ENCODE measurements at places on chromosomes 16 and 17.

GRCh38 chr16:22063888-22064467, 28.4 kb upstream of the VWA3A start:
- no peak for DNase-seq

DNA sequence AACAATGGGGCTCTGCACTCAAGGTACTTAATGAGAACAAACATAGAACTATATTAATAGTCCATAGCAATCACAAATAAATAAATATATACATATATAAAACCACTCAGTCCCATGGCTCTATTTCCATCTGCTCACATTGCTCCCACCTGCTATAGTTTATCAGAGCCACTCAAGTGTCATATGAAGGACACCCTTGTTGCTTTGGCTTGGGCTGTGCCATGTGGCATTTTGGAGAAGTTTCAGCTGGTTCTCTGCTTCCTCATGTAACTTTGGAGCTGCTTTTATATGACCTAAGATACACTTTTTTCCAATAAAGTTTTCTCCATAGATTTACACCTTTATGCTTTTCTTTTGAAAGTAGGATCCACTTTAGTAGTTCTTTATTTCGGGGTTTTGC, 126.4 kb downstream of the KCNJ2 start:
- no peak for DNase-seq

GRCh38 chr17:77783991-77784820, 174.3 kb upstream of the TNRC6C start:
- DNase-seq, result no peak

GRCh38 chr17:43125967-43126910, 1.1 kb upstream of the BRCA1 start:
- DNase-seq, result no peak

DNA sequence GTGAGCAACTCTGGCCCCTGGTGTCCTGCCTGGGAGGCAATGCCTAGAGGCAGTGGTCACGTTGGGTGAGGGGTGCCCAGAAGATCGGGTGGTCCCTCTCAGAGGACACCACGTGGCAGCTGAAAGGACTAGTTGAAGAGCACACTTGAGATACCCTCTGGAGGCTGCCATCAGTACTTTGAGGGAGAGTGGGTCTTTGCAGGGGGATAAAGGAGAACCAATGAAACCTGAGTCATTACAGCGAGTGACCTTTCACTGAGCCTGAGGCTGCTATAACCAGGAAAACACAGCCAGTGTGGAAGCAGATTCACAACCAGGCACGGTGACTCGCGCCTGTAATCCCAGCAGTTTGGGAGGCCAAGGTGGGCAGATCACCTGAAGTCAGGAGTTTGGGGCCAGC, 18.9 kb downstream of the CA4 start:
- DNase-seq, result no peak

DNA sequence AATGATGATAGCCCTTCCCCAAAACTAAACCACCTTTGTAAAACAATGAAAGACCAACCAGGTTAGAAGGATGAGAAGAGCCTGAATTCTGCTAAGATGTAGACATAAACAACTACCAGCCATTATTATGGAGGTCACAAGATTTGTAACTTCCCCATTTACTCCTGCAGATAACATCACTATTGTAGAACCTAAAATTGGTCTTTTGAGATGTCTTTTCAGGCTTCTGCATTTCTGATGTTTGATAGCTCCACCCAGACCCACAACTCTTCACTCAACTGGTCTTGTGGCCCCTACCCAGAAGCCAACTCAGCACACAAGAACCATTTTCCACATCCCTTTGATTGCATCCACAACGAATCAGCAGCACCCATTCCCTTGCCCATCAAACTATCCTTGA, 100.8 kb downstream of the TMEM132E start:
- DNase-seq, result no peak

DNA sequence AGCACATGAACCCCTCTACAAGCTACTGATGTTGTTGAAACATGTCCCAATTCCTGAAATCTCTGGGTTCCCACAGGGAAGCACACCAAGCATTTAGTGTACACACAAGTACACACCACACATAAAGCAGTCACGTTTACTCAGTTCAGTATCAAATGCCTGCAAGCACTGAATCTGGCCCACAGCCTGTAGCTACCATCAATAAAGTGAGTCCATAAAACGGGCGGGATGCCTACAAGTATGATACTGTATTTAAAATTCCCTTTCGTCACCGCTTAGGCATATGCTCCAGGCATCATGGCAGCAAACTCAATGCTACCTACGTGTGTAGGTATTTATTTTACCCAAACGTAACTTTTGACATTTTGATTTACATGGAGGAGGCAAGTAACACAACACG, 2.3 kb downstream of the AXIN1 start:
- no peak for DNase-seq

All from Daoy (cell line).